Left kidney (tissue), 8 donors: ENCODE measurements at places on chromosomes 11 and 22.

DNA sequence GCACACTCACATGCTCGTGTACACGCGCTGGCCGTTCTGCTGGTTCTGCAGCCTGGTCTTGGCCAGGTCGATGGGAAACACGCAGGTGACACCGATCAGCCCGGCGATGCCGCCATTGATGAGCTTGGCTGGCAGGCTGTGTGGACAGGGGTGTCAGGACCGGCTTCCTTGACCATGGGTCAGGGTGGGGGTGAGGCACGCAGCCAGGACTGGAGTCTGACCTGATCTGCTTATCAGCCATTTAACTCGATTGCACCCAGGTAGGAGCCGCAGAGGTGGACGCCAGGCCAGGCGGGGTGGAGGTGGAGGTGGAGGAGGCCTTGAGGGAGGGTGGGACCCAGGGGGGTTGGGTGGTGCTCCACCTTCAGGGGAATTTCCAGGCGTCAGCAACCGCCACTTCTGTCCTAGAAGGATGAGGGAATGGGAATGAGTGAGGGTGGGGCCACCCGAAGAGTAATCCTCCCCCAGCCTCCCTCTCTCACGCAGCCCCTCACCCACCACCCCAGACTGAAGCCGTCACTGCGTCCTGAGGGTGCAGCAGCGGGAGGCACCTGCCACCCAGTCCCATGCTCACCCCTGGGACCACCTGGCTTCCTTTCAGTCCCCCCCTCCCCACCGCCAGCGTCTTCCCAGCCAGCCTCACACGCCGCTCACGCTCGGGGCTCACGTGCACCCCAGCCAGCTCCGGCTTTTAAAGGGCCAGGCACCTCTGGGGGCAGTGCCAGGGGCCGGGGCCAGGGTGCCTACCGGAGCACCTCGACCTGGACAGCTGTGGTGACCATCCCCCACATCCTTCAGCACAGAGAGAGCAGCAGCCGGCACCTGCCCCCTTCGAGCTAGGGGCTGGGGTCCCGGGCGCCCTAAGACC lies 3.1 kb downstream of the SLC25A22 start:
- DNase-seq = no peak

DNA sequence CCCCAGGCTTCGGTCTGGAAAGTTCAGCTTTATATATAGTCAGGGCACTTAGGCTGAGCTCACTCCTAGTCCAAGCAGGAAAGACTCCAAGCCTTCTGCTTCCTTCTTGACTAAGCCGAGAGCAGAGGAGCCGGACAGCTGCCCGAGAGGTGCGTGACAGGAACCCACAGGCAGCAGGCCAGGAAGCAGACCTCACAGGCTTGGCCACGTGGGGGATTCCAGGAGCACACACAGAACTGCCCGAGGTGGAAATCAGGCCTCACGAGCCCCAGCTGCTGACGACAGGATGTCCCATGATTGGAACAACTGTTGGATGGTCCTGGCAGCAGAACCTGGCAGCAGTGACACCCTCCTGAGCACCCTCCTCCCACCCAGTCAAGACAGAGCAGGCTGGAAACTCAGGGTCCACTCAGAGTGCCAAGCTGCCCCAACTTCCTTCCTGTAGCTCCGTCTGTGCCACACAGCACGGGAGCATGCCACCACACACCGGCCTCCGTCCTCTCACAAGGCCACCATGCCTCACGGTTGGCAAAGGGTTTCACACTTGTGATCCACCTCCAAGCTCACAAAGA lies 5.4 kb downstream of the PLA2G6 start:
- no peak for DNase-seq

- DNase-seq = no peak
Observed at GRCh38 chr11:10481560-10482349, 26.7 kb downstream of the AMPD3 start.

DNA sequence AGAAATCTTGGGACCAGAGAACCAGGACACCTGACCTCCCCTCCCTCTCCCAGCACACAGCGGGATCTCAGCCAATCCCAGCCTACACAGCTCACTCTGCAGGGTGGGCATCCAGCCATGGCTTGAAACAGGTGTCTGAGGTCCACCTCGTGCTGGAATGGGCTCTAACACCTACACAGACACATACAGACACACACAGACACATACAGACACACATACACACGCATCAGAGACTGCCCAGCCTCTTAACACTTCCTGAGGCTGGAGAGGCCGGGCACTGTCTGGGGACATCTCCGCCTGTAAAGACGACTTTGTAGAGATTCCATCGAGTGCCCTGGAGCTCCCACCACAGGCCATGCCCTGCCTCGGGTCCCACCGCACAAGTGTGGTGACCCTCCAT lies 36.7 kb downstream of the CAPN1 start:
- DNase-seq = no peak

DNA sequence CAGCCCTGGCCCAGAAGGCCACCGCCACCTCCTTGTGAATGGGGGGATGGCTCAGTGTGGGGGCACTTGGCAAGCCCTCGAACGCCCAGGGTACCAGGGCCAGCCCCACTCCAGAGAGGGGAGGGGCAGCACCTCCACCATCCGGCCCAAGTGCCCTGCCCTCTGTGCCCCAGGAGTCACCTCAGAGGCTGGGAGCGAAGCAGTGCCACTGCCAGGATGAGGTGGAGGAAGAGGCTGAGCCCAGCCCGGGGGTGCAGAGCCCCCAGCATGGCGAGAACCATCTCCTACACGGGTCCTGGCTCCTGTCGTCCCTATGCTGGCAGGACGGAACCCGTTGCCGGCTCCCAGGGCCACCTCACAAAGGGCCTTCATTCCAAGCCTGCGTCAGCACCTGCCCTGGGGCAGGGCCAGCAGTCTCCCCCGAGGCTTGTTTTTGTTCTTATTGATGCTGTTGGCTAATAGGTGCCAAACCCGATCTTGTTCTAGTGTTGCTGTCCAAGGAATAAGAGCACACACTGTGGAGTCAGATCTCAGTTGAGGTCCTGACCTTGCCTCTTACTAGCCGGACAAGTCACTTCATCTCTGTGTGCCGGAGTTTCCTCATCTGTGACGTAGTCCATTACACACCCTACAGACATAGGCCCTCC lies at the start of gene FREY1:
Gene FREY1, minus strand, starts transcription at position 307 of the 647 bp plus-strand sequence. Its CDS starts 26 bp downstream, at position 281.
- no peak for DNase-seq

- no peak for DNase-seq
Observed at GRCh38 chr11:128313931-128314330, 273.4 kb downstream of the ETS1 start.

GRCh38 chr22:19228179-19228578 lies 49.6 kb upstream of the SLC25A1 start:
- DNase-seq = no peak

DNA sequence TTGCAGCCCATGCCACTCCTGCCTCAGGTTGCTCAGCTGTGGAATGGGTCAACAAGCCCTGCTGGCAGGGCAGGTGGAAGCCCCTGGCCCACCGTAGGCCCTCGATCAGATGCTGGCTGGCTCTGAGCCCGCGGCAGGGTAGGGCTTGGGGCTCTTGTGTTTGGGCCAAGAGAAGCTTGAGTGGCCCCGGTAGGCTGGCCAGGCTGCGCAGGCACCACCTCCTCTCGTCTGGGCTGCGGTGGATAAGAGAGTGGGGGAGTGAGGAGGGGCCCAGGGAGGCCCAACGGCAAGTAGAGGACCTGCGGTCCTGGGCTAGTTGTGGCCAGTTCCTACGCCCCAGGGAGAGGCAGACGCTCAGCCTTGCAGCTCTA lies 115.2 kb downstream of the CEP164 start:
- DNase-seq = no peak

DNA sequence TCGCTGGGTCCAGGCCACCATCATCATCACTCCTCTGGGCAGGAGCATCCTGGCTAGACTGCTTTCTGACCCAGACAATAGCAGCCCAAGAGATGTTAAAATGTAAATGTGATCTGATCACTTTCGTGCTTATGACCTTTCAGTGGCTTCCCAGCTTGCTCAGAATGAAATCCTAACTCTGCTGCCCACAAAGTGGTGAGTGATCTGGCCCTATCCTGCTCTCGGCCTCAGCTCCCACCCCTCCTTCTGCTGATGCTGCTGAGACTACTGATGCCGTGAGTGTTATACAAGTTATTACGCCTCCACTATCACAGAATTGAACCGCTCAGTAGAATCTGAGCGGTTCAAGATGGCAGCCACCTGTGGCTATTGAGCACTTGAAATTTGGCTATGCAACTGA lies 26.2 kb downstream of the ELF5 start:
- no peak for DNase-seq

GRCh38 chr11:74679513-74679865 lies 51.7 kb downstream of the CHRDL2 start:
- DNase-seq = no peak

- no peak for DNase-seq
Observed at GRCh38 chr11:126748793-126749192, 251.8 kb downstream of the KIRREL3 start.

- DNase-seq = no peak
Observed at GRCh38 chr22:44730022-44730393, 22.4 kb upstream of the ARHGAP8 start.

- no peak for DNase-seq
Observed at GRCh38 chr11:127247261-127247851, 246.8 kb upstream of the KIRREL3 start.

- DNase-seq = no peak
Observed at GRCh38 chr11:105074166-105074530, 29.0 kb upstream of the CARD16 start.

DNA sequence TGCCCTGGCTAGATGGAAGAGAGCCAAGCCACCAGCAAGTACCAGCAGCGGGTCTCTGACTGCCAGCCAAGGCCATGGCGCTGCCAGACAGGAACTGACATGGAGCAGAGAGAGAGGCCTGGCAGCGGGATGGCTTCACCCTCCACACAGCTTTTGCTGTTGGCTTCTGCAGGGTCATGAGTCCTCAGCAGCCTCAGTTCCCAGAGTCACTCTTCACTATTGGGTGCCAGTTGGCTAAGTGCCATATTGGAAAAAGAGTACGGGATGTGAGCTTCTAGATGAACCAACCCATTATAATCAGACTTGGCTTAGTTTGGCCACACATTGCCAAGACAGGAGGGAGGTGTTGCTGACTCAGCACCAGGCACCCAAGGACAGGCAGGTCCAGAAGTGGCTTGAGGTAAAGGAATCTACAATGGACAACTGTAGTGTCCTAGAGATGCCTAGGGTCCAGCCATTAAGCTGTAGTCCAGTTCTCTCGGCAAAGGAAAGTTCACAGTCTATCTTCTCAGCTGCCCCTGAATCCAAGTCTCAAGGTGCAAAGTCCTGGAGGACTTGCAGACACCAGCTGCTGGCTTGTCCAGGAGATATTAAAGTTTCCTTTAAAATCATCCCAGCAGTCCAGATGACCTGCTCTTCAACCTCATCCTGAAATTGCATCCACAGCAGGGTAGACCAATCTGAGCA lies 40.7 kb upstream of the POU2AF1 start:
- no peak for DNase-seq
